ENCODE measurements at places on chromosomes 5 and 9.

- DNase-seq: peak; percentile 67
These were observed 125.1 kb downstream of the PDE4D start for GRCh38 chr5:59768152-59769040.

DNA sequence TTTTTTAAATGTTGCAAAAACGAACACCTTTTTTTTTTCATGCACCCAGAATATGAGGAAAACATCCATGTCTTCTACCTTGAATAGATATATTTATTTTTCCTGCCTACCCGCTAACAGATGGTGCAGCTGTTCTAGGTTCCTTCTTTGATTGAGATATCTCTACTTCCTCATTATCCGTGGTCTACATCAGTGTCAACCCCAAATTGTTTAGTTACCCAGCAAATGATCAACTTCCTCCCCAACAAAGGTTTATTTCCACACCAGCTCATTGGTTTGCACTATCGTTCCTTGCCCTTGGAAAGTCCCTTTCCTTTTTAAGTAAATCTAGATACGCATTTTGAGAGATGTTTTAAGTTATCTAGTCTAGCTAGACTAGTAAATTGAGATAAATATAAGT, 166.4 kb downstream of the PRR16 start:
- no peak for DNase-seq

DNA sequence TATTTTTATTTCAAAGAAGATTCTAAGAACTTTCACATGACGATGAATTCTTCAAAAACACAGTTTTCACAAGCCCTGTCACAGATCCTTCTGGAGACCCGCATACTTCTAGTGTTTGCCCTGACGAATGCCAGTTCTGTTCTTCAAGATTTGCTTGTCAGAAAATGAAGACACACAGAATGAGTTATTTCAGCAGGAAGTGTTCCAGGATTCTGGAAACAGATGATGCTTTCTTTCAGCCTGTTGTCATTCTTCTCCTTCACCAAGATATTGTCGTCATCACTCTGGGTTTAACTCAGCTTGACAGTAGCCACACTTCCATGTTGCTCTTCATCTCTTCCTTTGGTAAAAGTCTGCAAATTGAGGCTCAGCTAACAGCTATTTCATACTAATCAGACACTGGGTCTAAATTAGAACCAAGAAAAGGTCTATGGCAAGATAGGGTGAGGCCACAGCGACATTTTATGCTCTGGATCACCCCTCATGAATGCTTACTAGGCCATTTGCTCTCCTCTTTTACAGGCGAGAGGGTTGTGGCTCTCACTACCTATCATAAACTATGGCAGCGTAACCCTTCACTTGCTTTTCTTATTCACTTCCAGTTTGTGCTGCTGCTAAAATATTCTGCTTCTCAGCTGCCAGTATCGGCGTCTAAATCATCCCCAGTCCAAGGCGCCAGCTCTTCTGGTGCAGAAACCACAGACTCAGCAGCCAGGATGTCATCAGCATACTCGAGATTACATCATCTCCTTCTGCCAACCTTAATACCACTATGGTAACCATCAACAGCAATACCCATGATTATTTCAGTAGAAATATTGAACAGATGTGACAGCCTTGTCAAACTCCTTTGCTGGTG, 159.6 kb upstream of the TBCA start:
- no peak for DNase-seq

DNA sequence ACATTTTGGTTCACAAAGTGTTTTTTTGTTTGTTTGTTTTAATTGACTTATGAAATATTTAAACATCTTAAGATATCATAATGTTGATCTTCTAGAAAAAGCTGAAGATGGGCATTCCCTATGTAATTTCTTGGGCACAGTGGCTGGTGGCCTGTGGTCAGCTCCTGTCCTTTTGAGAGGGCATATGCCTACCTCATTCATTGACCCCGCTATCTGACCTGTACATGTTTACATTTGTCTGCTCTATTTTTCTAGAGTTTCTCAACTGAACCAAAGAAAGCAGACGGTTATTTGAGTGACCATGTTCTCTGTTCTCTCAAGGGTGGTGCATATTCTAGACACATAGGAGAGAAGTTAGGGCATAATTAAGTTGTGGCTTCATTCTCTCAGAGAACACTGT, 5.3 kb downstream of the SGCD start:
- DNase-seq: no peak

Data from testis (tissue), 5 donors.